Activated CD4-positive, alpha-beta T cell treated with anti-CD3 and anti-CD28 coated beads, Interleukin-2, amount 50 U/mL, for 48 hours (primary cell): ENCODE measurements at places on chromosomes 6 and 20.

DNA sequence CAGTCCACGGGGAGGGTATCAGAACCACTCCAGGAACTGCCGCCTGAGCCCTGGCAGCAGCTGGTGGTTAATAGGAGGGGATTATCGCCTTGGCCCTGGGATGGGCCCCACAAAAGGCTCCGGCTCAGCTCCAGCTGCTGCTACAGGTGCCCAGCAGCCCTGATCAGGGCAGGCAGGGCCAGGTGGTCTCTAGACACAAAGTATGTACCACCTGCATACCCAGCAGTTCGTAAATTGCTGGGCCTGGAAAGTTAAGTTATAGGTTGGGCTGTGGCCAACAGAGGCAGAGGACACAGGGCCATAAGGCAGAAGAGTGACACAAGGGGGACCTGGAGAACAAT, 35.1 kb downstream of the RRBP1 start:
- no peak for DNase-seq

DNA sequence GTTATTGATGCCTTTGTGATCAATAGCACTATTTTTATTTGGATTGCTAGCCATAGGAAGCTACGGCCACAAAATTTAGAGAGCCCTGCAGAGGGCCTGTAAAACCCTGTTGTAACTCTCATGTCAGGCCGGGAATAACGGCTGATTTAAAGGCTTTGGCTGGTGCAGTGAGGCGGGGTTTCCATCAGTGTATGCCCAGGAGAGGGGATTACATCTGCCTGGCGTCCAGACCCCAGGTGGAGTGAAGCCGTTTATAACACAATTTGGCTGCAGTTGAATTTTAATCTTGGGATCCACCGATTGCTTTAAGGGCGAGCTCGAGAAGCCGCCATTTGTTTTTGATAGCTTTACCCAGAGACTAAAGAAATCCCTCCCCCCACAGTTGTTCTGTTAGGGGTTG, 29.1 kb upstream of the APCDD1L start:
- DNase-seq, result no peak

DNA sequence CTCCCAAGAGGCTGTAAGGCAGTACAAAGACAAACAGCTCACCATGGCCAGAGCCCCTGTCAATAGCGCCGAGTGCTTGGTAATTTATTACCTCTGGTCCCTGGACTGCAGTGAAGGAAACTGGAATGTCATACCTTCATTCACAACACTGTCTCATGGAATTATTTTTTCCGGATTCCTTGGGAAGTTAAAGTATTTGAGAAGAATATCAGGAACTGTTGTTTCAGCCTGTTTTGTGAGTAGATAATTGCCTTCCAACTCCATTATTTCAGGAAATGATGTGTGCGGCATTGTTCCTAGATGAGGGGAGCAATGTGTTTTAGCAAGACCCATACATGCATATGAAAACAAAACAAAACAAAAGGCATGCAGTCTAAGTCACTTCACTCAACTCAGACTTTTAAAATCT, 64.0 kb downstream of the BLOC1S5 start:
- DNase-seq, result no peak

DNA sequence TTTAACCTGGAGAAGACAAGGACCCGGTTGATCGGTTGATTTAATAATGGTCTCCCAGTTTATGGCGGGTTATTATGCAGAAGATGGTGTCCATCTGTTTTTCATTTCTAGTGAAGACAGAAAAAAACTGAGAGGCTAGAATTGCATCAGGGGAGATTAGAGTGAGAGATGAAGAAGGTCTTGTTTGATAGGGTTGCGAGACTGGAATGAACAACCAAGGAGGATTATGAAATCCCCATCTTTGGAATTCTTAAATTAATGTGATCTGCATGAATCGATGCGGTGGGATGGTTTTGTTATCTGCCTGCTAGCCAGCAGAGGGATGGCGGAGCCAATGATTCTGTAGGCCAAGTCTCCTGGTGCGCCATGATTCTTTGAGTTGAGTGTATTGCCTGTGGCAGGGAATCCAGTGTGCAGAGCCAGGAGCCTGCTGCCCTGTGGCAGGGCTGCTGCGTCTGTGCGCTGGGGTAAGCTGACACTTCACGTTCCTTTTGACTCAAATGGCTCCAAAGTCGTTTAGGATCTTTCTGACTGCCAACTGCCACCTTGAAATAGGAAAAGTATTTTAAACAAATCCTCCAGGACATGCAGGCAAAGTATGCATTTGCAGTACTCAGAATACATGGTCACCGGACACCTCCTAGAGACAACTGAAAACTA, 200.1 kb downstream of the CLIC5 start:
- no peak for DNase-seq

- peak; percentile 94 for DNase-seq
These were observed at the start of gene DYNLT1 for GRCh38 chr6:158644231-158645063. TSS of gene DYNLT1 (minus strand) at chr6:158644743. CDS start at chr6:158644708, 35 bp downstream.

DNA sequence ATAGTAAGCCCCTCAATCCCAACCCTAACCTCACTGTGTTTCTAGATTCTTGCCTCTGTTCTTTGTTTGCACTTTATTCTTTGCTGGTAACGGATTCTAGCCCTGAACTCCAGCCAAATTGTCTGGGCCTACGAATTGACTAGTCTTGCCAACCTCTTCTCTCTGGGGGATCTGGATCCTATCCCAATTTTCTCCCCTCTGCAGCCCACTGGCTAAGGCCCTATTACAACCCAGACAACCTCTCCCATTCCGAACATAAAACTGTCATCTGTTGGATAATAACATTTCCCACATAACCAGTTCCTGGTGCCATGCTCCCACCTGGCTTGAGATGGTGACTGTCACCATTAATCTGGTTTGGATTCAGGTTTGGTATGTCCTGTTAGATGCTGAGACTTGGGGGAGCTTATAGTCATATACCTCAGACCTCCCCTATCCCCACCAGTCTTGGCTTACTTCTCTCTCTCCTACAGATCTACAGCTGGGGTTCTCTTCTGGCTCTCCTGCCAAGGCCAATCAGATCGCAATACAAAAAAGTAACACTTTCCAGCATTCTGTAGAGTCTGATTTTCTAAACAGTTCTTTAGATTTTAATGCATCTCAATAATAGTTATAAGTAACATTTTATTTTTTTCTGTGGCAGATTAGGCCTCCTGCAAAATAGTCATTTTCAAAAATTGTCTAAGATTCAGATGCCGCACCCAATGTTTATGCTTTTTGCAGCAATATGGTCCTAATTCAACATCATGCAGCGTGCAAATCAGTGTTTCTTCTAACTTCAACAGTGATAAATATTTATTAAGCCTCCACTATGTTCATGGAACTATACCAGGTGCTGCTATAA, 29.8 kb upstream of the AHI1 start:
- DNase-seq, result no peak

GRCh38 chr20:19813846-19814640, 56.0 kb downstream of the RIN2 start:
- no peak for DNase-seq

DNA sequence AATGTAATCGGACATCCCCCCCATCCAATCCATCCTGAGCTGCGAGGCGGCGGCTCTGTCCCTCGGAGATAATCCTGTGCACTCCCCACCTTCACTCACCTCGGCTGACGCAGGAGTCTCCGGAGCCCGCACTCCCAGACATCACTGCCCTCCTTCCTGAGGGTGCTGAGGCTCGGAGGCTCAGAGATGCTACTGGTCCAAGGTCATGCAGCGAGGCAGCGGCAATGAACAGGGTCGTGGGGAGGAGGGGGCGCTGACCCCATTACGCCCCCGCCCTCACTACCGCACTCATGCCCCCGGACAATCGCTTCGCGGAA, 485 bp downstream of the ADISSP start:
- no peak for DNase-seq

GRCh38 chr20:9281803-9282202, 212.9 kb downstream of the PLCB4 start:
- DNase-seq, result no peak

- no peak for DNase-seq
These were observed 753.4 kb upstream of the ADGRB3 start for GRCh38 chr6:67881706-67882065.

- DNase-seq, result no peak
These were observed 164.5 kb upstream of the BTBD3 start for GRCh38 chr20:11753155-11753554.

DNA sequence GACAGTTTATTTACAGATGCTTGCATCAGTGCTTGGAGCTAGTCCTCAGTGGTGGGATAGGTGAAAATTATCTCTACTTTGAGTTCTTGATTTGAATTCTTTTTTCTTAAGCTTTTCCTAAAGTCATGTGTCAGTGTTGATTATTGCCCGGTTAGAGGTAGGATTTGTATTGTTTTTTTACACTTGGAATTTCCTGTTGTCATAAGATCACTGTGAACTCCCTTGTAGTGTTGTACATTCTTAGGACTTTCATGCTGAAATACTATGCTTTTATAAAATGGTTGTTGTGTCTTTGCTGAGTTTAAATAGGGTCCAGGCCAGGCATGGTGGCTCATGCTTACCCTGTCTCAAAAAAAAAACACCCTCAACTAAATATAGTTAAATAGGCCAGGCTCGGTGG, 20.3 kb downstream of the ASXL1 start:
- DNase-seq, result no peak

DNA sequence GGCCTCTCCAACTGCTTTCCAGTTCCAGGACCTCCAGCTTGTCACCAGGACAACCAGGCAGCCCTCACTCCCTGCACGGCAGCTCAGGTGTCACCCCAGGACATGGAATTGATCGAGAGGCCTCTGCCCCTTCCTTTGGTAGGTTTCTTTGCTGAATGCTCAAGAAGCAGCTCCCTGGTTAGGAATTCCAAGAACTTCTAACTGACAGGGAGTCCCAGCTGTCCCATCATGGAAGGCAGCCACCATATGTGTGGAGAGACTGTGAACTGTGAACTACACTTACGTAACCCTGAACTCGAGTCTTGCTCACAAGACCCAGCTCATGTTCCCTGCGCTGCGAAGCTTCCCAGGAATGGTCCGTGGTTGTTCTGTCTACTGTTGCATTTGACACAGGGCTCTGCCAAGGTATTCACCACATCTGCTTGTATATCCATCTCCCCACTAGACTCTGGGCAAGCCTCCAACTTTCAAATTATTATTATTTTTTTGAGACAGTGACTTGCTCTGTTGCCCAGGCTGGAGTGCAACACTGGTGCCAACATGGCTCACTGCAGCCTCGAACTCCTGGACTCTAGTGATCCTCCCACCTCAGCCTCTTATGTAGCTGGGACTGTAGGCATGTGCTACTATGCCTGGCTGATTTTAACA, 35.7 kb downstream of the MGME1 start:
- DNase-seq, result no peak

DNA sequence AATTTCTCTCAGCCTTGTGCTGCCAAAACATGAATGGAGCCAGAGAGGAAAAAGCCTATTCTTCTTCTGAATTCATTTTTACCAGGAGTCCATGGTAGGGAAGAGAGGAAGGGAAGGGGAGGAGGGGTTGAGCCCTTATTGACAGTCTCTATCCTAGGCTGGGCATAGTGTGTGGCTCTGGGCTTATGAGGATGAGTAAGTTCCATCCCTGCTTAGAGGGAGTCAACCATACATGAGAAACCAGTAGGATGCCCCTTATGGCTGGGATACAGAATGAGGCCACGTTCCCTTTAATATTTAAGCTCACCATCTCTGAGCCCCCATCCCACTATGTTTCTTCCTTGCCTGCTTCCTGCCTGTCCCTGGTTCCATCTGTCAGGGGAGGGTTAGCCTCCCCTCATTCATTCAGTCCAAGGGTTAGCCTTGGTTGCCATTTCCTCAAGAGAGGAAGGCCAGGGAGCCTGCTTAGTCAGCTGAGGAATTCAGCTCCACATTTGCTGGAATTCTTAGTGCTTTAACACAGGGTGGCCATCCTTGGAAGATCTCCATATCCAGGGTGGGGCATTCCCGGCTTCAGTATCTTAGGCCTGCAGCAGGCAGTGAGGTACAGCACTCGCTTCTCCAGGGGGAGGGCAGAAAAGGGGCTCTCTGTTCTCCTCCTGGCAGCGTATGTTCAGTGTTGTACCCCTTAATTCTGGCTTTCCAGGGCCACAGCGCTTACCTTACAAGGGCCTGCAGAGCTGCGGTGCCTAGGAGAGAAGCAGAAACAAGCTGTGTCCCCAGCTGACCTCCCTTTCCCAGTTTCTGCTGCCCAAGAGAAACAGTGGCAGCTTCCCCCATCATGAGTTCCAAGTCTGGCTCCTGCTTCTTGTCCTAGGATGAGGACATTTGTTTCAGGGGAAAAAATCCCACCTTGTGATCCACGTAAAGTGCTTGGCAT, 12.5 kb downstream of the SIRT5 start:
- DNase-seq, result no peak

- no peak for DNase-seq
These were observed 36.6 kb downstream of the HLA-G start for GRCh38 chr6:29864037-29864810.

DNA sequence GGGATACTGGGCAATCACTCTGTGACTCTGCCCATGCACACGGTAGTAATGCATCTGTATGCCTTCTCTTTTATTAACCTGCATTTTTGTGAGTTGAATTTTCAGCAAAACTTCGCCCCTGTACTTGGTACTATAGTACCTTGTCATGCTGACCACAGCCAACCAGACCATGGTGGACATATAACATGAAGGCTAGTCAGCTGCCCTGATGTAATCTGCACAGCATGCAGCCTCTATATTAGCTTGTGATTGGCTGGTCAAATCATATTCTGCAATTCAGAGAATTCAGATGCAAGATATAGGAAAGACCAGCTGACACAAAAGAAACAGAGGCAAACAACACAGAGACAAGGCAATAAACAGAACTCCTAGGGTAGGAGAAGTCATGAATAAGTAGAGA, 200.9 kb upstream of the JARID2 start:
- DNase-seq, result no peak

GRCh38 chr6:6723921-6724538, 135.5 kb downstream of the LY86 start:
- DNase-seq, result no peak

DNA sequence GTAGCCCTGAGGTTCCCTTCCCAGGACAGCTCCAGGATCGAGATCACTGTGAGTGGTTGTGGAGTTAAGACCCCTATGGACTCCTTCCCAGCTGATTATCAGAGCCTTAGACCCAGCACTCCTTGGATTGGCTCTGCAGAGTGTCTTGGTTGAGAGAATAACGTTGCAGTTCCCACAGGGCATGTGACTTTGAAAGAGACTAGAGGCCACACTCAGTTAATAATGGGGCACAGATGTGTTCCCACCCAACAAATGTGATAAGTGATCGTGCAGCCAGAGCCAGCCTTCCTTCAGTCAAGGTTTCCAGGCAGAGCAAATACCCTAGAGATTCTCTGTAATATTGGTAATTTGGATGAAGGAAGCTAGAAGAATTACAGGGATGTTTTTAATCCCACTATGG, 5.2 kb upstream of the BTN2A2 start:
- DNase-seq, result no peak

DNA sequence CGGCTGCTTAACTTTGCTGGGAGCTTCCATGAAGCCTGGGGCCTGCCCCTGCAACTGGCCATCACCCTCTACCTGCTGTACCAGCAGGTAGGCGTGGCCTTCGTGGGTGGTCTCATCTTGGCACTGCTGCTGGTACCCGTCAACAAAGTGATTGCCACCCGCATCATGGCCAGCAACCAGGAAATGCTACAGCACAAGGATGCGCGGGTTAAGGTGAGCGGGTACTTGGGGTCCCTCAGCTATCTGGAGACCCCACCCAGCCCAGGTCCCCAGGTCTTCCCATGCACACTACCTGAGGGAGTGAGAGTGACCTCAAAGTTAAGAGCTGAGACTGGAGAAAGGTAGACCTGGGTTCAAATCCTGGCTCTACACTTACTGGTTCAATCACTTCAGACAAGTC, 5.8 kb downstream of the ABCC10 start:
- DNase-seq, result no peak
